ENCODE measurements at places on chromosomes 4 and X. TPM values are rescaled to one million over a fixed set of nuclear protein-coding genes. Genes with fewer than 3 reads are reported as not detected.

The STK26 gene
- 14.5 TPM for total RNA-seq

The FAM241A gene
- total RNA-seq, result 2.7 TPM

The CRMP1 gene
- total RNA-seq, result 1.8 TPM

The HSD17B13 gene
- not detected for total RNA-seq

The RIPPLY1 gene
- not detected for total RNA-seq

The GPR173 gene
- total RNA-seq, result 0.08 TPM

The TCEAL6 gene
- not detected for total RNA-seq

The IL2RG gene
- total RNA-seq, result 1.9 TPM

The TLR7 gene
- 0.08 TPM for total RNA-seq

The ENPP6 gene
- total RNA-seq, result not detected

The ELF4 gene
- 11.2 TPM for total RNA-seq

The NKX6-1 gene
- total RNA-seq, result 1.1 TPM

The TRAM1L1 gene
- total RNA-seq, result 0.36 TPM

The SYNPO2 gene
- 13.3 TPM for total RNA-seq
